ENCODE measurements at places on chromosomes 3 and 15. TPM values are rescaled to one million over a fixed set of nuclear protein-coding genes. Genes with fewer than 3 reads are reported as not detected.

The CPN2 gene
- not detected for total RNA-seq

The SNRK gene
- total RNA-seq, result 12.5 TPM

The ASB14 gene
- not detected for total RNA-seq

The FHIT gene
- 0.34 TPM for total RNA-seq

The EOMES gene
- total RNA-seq, result not detected

The BLM gene
- 14.9 TPM for total RNA-seq

The CAPN3 gene
- total RNA-seq, result 0.17 TPM
